ENCODE measurements at places on chromosomes 3 and 15.

GRCh38 chr15:85592148-85592547 is 202.6 kb downstream of the KLHL25 start:
- no peak for DNase-seq

GRCh38 chr3:14586611-14587010 is 46.5 kb upstream of the GRIP2 start:
- DNase-seq: no peak

- DNase-seq: no peak
Measured at GRCh38 chr15:50973605-50974004, 65.1 kb downstream of the AP4E1 start.

DNA sequence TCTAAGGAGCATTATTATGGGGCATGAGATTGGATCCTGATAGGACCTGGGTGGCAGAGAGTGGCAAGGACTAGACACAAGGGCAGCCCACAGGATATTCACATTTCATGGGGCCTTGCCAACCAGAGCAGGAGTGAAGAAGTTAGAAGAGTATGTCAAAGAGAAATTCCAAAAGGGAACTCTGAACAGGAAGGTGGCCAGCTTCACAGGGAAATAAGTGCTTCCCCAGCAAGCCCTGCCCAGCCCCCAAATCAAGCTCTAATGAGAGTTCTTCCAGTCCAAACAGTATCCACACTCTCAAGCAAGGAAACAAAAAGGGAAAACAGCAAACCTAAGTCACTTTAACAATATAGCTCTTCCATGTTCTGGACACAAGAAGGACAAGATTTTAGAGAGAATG is 130.2 kb upstream of the COL8A1 start:
- no peak for DNase-seq

GRCh38 chr3:160771811-160772459 is 15.9 kb downstream of the PPM1L start:
- no peak for DNase-seq

DNA sequence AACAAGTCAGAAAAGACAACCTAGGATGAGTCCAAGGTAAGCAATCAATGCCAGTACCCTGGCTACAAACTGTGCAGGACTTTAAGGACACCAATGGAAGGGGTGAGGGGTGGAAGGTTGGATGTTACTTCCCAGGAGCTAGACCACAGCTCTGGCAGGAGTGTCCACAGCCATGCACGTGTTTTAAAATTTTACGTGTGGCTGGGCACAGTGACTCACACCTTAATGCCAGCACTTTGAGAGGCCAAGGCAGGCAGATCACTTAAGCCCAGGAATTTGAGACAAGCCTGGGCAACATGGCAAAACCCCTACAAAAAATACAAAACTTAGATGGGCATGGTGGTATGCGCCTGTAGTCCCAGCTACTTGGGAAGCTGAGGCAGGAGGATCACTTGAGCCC is 14.7 kb upstream of the HDC start:
- no peak for DNase-seq

GRCh38 chr3:49359623-49360022 is 1.5 kb upstream of the GPX1 start:
- no peak for DNase-seq

DNA sequence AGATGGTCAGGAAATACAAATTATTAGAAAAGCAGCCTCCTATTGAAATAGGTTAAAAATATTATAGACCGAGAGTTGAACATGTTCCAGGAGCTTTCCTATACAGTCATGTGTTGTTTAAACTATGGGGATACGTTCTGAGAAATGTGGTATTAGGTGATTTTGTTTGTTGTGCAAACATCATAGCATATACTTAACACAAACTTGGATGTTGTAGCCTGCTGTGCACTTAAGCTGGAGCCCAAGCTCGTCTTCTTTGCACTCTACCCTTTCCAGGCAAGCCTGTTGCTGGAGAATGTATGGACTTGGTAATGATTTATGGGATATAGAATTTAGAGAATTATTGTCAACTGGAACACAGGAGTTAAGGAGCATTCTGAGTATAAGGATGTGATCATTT is 140.2 kb downstream of the AKAP13 start:
- DNase-seq: no peak

DNA sequence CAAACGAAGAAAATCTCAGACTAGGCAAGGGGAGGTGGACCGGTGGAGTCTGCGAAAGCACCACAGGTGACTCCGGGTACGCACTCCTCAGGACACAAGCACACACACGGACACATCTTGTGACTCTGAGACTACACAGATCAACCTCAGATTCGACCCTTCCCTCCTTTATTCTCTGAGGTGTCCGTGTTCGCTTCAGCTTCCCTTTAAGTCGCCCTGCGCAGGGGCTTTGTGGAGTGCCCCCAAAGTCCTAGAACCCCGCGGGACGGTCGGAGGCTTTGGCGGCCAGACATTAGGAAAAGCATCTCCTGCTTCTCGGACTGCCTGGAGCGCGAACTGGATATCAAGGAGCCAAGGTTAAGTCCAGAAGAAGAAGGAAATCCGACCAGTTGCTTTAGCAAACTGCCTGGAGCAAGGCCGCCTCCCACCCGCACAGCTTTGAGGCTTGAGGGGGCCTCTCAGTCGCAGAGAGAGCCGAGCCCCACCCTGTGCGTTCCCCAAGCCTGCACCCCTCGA is 730 bp downstream of the DGKG start:
- DNase-seq: no peak

DNA sequence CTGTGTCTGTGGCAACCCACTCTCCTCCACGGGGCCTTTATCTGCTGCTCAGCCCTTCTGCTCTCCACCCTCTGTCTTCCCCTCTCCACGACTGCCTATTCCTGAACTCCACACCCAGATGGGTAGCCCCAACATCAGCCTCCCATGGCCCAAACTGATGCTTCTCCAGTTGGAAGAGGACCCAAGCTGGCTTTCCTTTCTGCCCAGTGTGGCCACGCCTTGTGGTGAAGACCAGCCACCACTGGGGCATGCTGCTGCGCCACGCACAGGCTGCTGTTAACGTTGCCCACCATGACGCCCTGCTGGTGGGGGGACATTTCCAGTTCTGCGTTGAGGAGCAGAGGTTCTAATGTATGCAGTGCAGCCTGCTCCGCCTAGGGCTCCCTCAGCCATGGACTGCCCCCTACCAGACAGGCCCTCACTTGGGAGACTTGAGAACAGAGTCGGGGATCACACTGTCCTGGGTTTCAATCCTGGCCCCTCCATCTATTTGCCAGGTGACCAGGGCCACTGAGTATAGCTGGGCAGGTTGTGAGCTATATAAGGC is 26.9 kb downstream of the CFAP100 start:
- DNase-seq: no peak

GRCh38 chr3:5214352-5214751 is 26.8 kb downstream of the EDEM1 start:
- DNase-seq: no peak

GRCh38 chr3:29514170-29514569 is 233.3 kb downstream of the RBMS3 start:
- DNase-seq: no peak

- no peak for DNase-seq
Measured at GRCh38 chr3:179473565-179473964, 22.3 kb upstream of the GNB4 start.

DNA sequence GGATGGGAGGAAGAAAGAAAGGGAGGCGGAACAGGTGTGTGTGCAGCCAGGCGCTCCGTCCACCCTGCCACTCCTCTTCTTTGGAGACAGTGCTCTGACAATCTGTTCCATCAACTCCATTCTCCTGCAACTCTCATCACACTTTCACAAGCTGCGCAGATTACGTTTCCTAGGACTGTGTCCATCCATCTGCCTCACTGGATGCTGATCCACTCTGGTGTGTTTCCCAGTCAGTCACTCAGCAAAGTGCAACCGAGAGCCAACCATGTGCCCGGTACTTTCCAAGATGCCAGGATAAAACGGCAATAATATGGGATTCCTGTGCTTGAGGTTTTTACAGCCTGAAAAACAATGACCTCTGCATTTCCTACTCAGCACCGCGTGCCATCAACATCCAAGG is 59.6 kb downstream of the SLC12A8 start:
- DNase-seq: no peak

- no peak for DNase-seq
Measured at GRCh38 chr3:72165317-72165716, 380.4 kb upstream of the PROK2 start.

DNA sequence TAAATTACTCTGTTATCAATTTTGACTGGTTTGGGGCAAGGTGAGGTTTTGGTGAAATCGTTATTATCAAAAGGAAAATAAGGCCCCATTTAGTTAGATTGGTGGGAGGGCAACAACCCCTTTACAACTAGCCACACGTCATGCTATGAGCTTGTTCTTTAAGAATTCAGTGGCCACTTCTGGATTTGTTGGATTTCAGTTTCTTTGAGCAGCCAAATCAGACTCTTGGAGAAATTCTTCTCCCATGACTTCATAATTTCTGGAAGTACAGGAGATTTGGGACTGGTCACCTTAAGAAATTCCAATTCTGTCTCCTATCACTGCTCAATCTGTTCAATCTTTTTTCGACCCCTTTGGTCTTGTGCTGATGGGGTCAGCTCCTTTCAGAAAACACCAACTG is 14.8 kb upstream of the WNT5A start:
- no peak for DNase-seq

DNA sequence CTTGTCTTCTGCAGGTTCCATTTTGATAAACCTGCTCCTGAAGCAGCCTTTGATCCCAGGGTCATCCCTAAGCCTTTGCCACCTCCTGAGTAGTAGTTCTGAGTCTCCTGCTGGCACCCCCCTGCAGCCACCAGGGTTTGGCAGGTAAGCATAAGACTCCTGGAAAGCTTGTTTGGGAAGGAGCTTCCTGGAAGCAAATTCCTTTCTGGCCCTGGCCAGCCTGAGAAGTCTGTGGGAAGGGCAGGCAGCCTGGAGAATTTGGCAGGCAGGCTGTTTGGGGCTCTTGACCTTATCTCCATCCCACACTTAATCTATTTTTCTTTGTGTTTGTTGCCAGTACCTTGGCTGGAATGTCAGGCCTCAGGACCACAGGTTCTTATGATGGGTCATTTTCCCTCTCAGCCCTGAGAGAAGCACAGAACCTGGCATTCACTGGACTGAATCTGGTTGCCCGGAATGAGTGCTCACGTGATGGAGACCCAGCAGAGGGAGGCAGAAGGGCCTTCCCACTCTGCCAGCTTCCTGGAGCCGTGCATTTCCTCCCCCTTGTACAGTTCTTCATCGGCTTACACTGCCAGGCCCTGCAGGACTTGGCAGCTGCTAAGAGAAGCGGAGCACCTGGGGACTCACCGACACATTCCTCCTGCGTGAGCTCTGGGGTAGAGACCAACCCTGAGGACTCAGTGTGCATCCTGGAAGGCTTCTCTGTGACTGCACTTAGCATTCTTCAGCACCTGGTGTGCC is 13.4 kb downstream of the ATRIP start:
- no peak for DNase-seq

DNA sequence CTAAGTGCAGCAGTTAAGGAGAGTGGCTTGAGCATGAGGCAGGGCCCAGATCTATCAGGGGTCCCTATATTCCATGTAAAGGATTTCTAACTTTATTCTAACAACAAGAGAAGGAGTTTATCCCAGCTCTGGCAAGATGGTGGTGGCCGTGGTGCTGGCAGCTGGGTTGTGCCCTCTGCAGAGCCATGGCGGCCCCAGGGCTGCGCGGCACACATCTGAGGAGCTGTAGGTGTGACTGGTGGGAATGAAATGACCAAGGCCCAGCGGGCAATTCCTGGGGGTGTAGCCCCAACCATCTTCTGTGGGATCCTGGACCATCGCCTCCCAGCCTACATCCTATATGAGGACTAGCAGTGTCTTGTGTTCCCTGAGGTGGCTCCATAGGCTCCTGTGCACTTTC is 263.5 kb downstream of the CNTN4 start:
- no peak for DNase-seq

DNA sequence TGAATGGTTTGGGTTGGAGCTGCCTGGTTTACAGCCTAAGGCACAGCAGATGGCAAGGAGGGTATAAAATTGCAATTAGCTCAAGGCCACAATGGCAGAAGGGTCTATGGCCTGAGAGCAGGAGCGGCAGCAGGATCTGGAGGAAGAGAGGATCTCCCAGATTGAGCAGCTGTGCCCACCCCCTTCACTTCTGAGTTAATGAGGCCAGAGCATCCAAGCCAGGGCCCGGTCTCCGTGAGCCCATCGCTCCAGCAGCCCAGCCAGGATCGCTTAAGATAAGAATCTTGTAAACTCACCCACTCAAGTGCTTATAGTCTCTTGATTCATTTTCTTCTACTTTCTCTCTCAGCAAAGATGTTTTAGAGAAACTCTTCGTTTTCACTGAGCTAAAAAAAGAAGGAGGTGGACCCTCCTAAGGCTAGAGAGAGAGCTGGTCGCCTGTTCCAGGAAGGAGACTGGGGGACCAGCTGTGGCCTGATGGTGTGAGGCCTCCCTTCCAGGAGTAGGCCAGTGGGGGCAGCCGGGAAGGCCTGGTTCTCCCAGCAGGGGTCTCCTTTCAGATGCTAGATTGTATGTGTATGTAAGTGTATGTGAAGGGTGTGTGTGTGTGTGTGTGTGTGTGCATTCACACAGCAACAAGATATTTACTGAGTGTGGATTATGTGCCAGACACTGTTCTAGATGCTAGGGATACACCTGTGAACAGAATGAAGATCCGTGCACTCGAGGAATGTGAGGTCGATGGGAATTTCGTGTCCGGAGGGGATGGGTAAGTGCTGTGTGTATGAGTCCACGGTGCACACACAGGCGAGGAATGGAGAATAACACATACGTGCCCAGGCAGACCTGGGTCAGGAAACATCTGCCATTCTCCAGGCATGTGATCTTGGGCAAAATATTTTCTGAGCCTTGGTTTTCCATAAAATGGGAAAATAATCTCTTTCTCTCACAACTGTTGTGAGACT is 18.6 kb downstream of the MAGEF1 start:
- DNase-seq: no peak

DNA sequence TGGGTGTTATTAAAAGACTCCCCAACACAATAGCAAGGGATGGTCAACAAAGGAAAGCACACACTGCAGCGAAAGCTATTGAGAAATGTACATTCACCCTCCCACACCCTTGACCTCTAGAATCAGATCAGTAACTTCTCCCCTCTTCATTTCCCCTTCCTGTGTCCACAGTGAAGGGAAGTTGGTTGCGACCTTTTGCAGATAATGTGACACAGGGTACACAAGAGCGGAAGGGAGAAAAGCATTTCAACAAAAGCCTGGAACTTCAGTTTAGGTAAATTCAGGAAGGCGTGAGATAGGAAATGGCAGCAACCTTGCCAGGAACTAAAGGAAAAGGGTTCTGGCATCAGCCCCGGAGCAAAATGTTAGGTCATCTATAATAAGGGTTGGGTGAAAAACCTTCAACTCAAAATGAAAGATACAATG is 899.8 kb downstream of the MCTP2 start:
- DNase-seq: no peak

GRCh38 chr3:42665050-42665878 is 11.8 kb downstream of the ZBTB47 start:
- no peak for DNase-seq

- DNase-seq: no peak
Measured at GRCh38 chr3:46881596-46882376, 4.3 kb downstream of the PTH1R start.

GRCh38 chr3:54837964-54838363 is 89.9 kb downstream of the LRTM1 start:
- DNase-seq: no peak

DNA sequence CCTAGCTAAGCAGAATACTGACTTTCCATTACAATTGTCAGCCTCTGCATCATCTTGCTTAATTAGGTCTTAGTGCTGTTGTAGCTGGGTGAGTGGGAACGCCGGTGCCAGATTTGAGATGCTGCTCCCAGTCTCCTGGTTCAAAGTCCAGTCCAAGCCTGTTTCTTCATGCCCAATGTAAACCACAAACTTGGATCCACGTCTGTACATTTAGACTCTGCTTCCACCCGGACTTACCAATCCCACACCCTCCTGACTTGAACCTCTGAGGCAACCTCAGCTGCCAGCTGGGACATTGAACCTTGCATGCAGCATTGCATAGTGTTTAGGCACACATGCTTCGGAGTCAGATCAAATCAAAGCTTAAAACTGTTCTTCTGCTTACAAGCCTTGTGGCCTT is 43.0 kb downstream of the BCL2L10 start:
- DNase-seq: no peak
